ENCODE measurements at places on chromosomes 12 and 14.

- DNase-seq, result no peak
Observed at GRCh38 chr12:48110691-48111311, 4.9 kb upstream of the SENP1 start.

- no peak for DNase-seq
Observed at GRCh38 chr14:92404421-92404820, 81.5 kb downstream of the SLC24A4 start.

DNA sequence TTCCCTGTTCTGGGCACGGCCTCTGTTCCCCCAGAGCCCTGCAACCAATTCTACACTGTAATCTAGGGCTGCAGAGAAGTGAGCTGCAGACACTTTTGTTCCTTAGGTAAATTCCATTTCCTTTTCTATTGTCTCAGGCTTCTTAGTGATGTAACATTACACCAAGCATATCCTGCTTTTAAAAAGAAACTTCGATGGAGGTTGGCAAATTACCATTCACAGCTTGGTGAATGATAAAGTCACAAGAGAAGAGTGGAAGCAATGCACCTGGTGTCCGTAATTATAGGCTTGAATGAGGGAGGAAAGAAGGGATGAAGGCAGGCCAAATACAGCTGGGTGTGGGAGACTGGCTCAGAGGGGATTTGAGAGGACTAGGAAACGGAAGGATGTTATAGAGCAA, 68.6 kb downstream of the PPM1A start:
- no peak for DNase-seq

GRCh38 chr12:110860833-110861296, 14.1 kb downstream of the CCDC63 start:
- DNase-seq, result no peak

GRCh38 chr12:111954969-111955368, 58.0 kb downstream of the TMEM116 start:
- no peak for DNase-seq

- DNase-seq, result no peak
Observed at GRCh38 chr14:24833385-24833784, 199.4 kb upstream of the GZMB start.

DNA sequence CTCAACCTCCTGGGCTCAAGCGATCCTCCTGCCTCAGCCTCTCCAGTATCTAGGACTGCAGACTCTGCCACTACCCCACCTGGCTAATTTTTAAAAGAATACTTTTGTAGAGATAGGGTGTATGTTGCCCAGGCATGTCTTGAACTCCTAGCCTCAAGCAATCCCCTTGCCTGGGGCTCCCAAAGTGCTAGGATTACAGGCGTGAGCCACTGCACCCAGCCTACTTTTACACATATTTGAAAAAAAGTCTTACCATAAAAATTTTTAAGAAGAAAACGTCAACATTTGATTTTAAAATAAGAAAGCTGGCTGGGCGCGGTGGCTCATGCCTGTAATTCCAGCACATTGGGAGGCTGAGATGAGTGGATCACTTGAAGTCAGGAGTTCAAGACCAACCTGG, 46.5 kb downstream of the DCAF5 start:
- DNase-seq, result no peak

GRCh38 chr12:67426067-67426466, 156.9 kb downstream of the CAND1 start:
- DNase-seq, result peak; percentile 15

DNA sequence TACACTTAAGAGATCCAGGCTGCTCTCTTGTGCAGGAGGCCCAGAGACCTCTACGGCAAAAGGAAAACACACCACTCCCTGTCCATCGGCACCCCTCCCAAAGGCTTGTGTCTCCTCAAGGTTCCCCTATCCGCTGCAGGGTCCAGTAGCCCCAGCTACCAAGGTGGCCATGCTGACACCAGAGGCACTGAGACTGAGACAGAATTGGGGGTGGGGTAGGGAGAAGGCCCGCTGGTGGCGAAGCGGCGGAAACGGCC, 590 bp downstream of the DDIT3 start:
- no peak for DNase-seq

- no peak for DNase-seq
Observed at GRCh38 chr12:3420693-3421092, 70.3 kb upstream of the PRMT8 start.

DNA sequence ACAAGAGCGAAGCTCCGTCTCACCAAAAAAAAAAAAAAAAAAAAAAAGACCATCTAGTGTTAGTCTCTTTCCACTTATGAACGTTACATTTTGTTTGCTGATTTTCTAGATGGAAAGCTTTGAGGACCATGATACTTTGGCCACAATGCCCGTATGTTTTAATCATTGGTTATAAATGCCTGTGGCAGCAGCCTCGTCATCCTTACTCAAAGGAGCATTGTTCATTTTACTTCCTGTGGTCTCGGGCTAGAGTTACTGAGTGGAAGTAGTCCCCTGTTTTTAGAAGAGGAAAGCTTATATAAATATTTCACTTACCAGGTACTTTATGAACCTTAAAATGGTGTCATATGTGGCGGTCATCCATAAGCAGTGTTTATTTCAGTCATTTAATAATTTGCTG, 359.9 kb downstream of the AEBP2 start:
- DNase-seq, result no peak

DNA sequence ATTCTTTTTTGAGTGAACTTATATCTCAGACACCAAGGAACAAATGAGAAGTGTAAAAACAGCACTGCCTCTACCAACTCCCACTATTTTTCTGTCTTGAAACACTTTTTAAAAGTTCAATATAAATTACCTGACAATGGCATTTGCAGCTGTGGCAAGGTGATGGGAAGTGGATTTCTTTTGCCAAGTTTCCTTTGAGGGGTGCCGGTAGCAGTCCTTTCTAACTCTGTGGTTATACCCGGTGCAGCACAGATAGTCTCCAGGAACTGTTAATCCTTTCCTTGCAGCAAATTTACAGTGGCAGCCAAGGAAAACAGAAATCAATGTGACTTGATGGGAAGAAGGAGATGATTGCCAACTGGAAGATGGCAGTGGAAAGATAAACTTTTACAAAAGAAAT, 243.7 kb downstream of the BCAT1 start:
- no peak for DNase-seq

GRCh38 chr12:22409377-22410164, 75.1 kb upstream of the ST8SIA1 start:
- DNase-seq, result no peak

- peak; percentile 92 for DNase-seq
Observed at GRCh38 chr14:96095581-96096476, 56.7 kb downstream of the C14orf132 start.

DNA sequence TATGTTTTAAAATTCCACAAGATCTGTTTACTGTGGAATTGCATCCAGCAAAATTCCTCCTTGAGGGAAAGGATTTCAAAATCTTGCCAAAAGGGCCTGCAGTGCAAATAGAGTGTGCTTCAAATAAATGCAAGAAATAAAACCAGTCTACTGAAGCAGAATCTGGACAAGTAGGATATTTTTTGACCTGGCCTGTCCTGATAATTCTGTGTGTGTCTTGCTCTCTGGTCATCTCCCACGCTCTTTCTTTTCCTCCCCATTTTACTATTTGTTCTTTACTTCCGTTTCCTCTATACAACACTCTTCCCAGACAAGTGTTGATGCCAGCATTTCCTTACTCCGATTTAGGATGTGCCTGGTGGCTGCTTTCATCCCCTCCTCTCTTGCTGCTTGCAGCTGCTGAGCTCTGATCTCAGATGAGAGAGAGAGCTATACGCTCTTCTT, 115.9 kb downstream of the GPR135 start:
- DNase-seq, result no peak

- DNase-seq, result no peak
Observed at GRCh38 chr14:101504096-101504948, 57.0 kb upstream of the DIO3 start.

DNA sequence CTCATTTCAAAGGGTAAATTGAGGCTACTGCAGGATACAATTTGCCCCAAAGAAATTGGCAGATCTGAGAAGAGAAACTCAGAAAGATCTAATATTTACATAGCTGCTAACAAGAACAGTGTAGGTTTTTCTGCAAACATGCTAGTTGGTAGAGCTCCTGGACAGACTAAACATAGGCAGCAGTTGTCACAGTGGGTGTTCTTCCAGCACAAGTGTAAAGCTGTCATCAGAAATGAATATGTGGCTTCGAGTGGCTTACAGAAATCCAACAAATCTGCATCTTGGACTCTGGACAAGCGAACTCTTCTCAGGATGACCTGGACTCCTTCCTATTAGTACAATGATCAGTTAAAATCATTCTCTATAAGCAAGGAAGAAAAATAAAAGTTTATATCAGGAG, 5.9 kb downstream of the CBX5 start:
- no peak for DNase-seq

DNA sequence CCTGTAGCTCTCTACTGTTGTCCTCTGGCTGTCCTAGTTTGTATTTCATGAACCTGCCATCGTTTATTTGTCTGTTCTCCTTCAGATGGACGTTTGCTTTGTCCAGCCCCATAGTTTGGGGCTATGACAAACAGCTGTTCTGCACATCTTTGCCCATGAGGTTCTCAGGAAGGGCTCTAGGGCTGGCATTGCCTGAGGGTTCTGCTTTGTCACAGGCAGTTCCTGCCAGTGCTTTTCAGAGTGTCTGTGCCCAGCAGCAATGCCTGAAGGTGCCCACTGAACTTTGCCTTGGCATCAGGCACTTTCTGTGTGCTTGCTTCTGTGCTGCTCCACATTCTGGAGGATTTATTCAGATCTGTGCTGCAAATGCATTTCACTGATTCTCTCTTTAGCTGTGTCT, 361.3 kb downstream of the TMEM121 start:
- DNase-seq, result no peak

GRCh38 chr14:61466249-61466904, 145.0 kb downstream of the PRKCH start:
- DNase-seq, result no peak

- no peak for DNase-seq
Observed at GRCh38 chr12:104990950-104991349, 4.8 kb downstream of the NOPCHAP1 start.

DNA sequence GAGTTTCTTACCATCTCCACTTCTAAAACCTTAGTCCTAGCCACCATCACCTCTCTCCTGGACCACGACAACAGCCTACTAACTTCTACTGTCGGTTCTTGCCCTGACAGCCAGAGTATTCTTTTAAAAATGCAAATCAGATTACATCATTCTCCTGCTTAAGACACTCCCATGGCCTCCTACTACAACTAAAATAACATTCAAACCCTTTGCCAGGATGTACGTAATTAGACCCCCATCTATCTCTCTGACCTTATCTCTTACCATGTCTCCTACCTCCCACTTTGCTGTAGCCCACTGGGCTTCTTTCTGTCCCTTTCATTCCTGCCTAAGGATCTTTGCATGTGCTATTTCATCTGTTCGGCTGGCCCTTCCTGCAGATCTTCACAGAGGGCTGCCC, 27.6 kb downstream of the TRIM9 start:
- DNase-seq, result no peak

GRCh38 chr12:105106621-105107020, 910 bp upstream of the WASHC4 start:
- DNase-seq, result no peak

DNA sequence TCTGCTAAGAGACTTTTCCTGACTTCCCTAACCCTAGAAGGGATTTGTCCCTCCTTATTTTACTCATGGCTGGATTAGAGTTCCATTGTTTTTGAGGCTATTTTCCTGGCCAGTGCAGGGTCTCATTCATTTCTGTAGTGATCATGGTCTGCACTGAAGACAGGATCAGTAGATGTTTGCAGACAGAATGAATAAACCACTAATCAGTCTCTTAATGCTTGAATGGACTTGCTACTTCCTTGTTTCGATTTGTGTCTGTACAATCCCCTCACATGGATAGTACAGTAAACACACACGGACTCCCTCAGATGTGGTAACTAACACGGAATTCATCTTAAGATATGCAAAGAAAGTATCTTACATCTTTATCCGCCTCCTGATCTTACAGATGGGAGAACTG, 102.6 kb upstream of the PRB2 start:
- DNase-seq, result no peak

DNA sequence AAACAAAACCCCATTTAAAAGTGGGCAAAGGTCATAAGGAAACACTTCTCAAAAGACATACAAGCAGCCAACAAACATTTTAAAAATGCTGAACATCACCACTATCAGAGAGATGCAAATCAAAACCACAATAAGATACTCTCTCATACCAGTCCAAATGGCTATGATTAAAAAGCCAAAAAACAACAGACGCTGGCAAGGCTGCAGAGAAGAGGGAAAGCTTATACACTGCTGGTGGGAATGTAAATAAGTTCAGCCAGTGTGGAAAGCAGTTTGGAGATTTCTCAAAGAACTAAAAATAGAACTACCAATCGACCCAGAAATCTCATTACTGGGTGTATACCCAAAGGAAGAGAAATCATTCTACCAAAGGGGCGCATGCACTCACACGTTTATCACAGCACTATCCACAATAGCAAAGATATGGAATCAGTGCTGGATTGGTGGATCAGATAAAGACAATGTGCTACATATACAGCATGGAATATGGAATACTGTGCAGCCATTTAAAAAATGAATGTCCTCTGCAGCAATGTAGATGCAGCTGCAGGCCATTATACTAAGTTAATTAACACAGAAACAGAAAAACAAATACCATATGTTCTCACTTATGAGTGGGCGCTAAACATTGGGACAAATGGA, 102.1 kb upstream of the DAAM1 start:
- DNase-seq, result no peak

GRCh38 chr12:26614011-26614616, 218.9 kb downstream of the ITPR2 start:
- DNase-seq, result no peak

DNA sequence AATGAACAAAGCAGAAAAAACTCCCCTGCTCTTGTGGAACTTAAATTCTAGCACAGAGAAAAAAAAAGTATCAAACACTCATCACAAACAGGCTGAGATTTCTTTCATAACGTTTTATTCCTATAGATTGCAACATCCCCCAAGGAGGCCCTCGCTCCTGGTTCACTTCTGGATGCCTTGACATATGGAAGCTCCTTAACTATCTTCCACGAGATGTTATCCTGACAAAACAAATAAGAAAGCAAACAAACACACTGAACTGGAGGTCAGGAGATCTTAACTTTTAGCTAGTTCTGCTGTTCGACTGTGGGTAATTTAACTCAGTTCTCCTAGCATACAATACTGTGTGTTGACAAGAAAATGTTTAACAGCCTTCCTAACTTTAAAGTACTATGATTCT, 104.8 kb downstream of the ETV6 start:
- no peak for DNase-seq

All from NCI-H524 treated with DMSO at 0.1 percent for 48 hours (cell line).